ENCODE measurements at places on chromosomes 2 and 18.

DNA sequence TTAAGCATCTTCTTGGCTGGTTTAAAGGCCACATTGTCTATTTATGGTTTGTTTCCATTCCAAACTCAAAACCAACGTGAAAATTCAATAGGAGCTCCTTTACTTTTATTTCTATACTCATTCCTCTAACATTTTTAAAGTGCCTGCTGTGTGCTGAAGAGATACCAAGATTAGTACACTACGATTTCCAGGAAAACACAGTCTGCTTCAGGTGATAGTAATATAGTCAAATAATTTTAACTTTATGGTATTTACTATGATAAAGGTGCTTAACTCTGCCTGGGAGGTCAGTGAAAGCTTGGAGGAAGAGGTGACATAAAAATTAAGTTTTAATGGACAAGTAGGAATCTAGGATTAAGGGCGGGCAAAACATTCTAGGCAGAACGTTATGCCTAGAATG is 121.4 kb downstream of the KIAA1328 start:
- no peak for DNase-seq

GRCh38 chr2:149616681-149617456 is 29.3 kb upstream of the MMADHC start:
- no peak for DNase-seq

DNA sequence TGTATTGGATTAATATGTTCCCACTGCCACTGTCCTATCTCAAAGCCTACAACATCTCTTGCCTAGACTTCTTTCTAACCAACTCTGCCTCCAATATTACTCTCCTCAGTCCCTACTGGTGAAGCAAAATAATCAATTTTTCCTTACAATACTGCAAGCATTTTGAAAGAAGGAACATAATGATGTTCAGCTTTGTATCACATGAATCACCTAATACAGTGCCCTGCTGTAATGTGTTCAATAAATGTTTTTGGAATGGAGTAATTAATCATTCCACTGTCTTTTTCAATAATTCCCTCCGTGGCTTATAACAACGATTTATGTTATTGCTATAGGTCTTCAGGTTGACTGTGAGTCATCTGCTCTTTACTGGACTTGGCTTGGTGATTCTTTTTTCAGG is 356.4 kb downstream of the TDRD15 start:
- no peak for DNase-seq

DNA sequence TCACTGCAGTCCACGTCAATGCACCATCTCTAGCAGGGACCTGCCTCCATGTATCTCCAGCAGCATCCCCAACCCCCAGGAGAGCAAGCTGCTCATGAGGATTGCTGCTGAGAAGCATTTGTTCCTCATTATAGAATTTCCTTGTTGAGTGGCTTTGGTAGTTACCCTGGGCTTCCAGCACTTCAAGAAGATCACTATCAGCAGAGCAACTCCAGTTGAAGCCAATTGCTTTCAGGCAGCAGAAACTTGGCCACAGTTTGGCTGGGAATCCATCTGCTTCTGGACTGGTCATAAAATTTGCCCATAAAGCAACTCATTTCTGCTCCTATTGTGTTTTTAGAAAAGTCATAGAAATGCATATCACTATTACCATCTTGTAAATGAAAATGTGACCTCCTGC is 17.4 kb downstream of the TRPM8 start:
- no peak for DNase-seq

- DNase-seq, result no peak
Observed at GRCh38 chr2:113895301-113895700, 5.4 kb downstream of the ACTR3 start.

- no peak for DNase-seq
Observed at GRCh38 chr2:230908595-230909191, 16.3 kb downstream of the GPR55 start.

DNA sequence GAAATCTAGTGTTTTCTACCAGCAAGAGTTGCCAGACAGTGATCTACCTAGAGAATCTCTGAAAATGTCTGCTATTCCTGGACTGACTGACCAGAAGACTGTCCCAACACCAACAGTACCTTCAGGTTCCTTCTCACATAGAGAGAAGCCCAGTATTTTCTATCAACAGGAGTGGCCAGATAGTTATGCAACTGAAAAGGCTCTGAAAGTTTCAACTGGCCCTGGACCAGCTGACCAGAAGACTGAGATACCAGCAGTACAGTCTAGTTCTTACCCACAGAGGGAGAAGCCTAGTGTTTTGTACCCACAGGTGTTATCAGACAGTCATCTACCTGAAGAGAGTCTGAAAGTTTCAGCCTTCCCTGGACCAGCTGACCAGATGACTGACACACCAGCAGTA is 63.8 kb downstream of the ALMS1 start:
- DNase-seq, result no peak

DNA sequence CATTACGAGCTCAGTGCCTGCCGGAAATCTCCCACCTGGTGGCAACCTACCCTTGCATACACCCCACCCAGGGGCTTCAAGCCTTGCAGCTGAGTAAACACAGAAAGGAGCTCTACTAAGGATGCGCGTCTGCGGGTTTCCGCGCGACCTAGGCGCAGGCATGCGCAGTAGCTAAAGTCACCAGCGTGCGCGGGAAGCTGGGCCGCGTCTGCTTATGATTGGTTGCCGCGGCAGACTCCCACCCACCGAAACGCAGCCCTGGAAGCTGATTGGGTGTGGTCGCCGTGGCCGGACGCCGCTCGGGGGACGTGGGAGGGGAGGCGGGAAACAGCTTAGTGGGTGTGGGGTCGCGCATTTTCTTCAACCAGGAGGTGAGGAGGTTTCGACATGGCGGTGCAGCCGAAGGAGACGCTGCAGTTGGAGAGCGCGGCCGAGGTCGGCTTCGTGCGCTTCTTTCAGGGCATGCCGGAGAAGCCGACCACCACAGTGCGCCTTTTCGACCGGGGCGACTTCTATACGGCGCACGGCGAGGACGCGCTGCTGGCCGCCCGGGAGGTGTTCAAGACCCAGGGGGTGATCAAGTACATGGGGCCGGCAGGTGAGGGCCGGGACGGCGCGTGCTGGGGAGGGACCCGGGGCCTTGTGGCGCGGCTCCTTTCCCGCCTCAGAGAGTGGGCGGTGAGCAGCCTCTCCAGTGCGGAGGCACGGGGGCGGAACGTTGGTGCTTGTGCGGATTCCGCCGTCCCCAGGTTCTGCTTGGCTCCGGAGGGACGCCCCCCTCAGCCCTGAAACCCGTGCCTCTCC is at the start of gene MSH2:
TSS of gene MSH2 (plus strand) at position 352 of the 804 bp plus-strand sequence. CDS start at position 388, 36 bp downstream.
- DNase-seq, result peak; percentile 82

DNA sequence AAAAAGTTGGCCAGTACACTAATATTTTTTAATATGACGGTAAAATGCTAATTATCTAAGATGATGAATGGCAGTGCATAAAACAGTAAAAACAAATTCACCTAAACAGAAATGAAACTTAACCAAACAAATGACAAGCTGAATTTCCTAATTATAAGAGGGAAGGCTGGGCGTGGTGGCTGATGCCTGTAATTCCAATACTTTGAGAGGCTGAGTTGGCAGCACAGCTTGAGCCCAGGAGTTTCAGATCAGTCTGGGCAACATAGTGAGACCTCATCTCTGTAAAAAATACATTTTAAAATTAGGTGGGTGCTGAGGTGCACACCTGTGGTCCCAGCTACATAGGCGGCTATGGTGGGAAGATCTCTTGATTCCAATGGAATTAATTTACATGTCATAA is 120.1 kb downstream of the USP34 start:
- DNase-seq, result no peak

- DNase-seq, result no peak
Observed at GRCh38 chr2:184113696-184114403, 484.5 kb upstream of the ZNF804A start.

DNA sequence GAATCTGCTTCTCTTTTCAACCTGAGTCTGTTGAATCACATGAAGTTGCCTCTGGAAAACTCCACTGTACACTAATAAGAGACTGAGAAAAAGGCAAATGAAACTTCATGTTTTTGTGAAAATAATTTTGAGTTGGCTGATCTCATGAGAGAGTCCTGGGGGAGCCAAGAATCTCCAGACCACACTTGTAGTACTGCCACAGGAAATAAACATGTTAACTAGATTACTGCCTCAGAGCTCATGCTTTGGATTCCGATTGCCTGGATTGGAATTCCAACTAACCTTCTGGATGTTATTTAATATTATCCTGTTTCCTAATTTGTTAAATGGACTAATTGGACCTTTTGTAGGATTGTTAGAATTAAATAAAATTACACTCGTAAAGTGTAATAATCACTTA is 25.2 kb downstream of the NUP35 start:
- DNase-seq, result no peak

DNA sequence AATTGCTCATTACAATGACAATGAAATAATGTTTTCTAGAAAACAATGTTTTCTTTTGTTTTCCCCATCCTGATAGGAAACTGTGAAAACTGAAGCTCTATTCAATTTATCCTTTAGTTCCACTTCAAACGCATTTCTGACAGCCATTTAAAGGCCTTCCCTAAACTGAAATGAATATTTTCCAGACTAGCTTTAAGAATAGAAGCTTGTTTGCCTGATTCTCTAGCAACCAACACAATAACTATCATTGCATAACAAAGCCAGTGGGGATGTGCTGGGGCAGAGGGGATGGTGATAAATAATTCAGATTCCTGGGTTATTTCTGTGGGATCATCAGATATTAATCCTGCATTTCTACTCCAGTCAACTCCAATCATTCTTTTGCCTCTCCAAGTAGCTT is 427.1 kb downstream of the RND3 start:
- DNase-seq, result no peak

DNA sequence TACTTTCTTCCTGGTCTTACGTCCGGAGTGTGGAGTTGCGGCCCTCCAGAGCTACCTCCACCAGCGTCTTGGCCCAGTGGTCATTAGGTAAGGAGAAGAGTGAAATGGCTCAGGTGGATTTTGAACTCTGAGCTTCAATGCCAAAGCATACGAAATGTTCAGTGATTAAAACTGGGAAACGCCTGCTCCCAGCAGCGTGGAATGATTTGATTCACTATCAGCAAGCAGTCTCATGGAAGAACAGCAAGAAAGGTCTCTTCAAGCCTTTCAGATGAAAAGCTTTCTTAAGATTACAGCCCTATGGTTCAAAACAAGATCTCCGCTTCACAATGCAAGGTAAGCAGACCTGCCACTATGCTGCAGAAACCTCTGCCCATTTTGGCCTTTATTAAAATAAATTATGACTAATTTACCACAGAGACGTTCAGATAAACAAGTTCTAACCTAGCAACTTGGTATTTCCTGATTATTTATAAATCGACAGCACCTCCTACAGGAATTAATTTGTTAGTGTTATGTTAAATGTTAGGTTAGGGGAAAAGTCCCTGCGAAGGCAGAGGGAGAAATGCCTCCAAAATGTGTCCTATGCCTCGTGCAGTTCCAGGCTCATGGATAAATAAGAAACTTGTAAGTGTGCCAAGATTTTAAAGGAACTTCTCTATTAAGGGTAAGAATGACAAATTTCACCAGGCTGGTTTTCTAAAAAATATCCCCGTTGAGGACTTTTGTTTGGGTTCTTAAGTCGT is 10.1 kb downstream of the SP9 start:
- no peak for DNase-seq

DNA sequence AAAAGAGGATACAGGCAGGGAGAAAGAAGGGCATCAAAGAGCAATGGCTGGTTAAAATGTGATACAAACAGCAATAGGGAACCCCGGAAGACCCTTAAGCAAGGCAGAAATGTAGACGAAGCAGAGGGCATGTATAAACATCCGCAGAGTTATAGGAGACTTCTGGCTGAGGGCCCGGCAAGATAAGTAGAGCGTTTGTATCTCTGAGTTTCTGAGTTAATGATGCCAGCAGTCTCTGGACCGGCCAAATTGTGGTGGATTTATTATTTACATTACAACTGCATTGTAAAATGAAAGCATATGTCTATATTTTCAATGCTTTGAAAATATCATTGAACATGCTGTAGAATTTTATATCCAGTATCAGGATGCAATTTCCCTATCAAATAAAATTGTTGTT is 148.0 kb upstream of the KCTD1 start:
- DNase-seq, result no peak

DNA sequence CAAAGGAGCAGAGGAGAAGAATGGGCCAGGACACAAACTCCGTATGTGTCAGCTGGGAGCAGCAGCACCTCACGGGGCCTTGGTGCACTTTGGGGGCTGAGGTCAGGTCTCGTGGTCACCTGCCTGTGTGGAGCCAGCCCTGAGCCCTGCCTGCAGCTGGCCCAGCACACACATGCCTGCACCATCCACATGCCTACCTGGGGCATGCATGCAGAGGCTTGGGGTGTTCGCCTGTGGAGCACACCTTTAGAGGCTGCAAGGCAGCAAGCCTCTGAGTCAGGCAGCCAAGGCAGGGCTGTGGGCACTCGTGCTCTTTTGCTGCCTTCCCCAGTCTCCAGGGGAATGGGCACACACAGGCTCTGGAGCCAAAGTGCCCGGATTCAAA is 36.0 kb downstream of the ARHGEF4 start:
- no peak for DNase-seq

GRCh38 chr2:17756668-17757067 is 2.7 kb downstream of the GEN1 start:
- DNase-seq, result no peak

- no peak for DNase-seq
Observed at GRCh38 chr2:232854082-232854481, 16.0 kb upstream of the SNORC start.

GRCh38 chr2:207670887-207671286 is 40.6 kb upstream of the CCNYL1 start:
- no peak for DNase-seq

DNA sequence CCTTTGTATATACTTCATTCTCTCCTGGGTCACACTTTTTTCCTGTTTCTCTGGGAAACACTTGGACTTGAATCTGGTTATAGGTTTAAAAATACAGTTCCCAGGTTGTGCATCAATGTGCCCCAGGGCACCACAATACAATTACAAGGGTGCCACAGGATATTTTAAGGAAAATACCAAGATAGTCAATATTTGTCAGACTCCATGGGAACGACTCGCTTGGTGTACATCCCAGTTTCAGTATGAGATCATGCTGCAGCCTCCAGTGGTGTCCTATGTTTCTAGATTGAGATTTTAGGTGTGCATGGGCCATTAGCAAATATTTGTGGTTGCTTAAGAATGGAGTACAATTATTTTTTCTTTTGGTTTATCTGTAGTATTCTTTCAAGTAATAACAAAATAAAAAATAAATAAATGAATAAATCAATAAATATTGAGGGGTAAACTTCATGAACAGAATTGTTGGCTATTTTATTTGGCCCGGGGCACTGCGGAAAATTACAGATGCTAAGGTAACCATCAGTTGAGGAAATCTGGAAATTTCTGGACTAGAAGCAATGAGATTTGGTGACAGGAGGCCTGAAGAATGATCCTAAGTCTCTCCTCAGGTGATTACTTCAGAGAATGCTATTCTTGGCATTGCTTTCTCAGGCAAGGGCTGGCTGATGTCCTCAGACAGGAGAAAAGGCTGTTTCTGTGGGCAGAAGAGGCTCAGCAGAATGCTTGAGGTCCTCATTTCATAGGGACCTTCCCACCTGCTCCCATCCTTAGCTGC is 649.3 kb upstream of the SOX11 start:
- no peak for DNase-seq

Data from stimulated activated CD8-positive, alpha-beta memory T cell treated with anti-CD3 and anti-CD28 coated beads, Interleukin-12 subunit alpha, Interleukin-12 subunit beta, amount 100 ng/mL, for 1 hour (primary cell).